ENCODE measurements at places on chromosomes 6 and 20. TPM values are rescaled to one million over a fixed set of nuclear protein-coding genes. Genes with fewer than 3 reads are reported as not detected.

- no peak for DNase-seq
These were observed 183.1 kb downstream of the MOXD1 start for GRCh38 chr6:132218059-132218696.

DNA sequence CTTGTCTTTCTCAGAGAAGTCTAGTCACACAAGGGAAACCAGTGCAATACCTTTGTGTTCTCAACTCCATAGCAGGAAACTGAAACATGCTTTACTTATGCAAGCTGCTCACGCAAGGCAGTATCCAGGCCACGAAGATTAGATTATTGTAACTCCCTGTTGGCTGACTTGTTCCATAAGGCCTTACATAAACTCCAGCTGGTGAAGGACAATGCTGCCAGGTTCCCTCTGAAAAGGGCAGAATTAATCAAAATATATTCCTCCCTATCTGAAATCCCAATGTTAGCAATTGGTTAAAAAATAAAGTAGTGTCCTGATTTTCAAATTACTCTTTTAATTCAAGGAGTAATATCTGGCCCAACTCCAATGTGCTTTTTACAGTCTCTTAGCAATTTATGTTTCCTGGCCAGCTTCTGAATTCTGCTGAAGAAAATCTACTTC lies 966.6 kb downstream of the HACE1 start:
- no peak for DNase-seq

GRCh38 chr6:97427648-97428047 lies 144.6 kb upstream of the MMS22L start:
- DNase-seq = no peak

- DNase-seq = no peak
These were observed 284.9 kb upstream of the TBX18 start for GRCh38 chr6:85049282-85049681.

- no peak for DNase-seq
These were observed 38.9 kb upstream of the NKX2-4 start for GRCh38 chr20:21436205-21436604.

- DNase-seq = no peak
These were observed 9.2 kb downstream of the CDH22 start for GRCh38 chr20:46299078-46299477.

GRCh38 chr20:5067877-5068645 lies 51.7 kb downstream of the PCNA start:
- no peak for DNase-seq

- no peak for DNase-seq
These were observed 500.4 kb downstream of the COL12A1 start for GRCh38 chr6:74705451-74705850.

GRCh38 chr6:50722829-50723554 lies 9.7 kb downstream of the TFAP2D start:
- DNase-seq = no peak

DNA sequence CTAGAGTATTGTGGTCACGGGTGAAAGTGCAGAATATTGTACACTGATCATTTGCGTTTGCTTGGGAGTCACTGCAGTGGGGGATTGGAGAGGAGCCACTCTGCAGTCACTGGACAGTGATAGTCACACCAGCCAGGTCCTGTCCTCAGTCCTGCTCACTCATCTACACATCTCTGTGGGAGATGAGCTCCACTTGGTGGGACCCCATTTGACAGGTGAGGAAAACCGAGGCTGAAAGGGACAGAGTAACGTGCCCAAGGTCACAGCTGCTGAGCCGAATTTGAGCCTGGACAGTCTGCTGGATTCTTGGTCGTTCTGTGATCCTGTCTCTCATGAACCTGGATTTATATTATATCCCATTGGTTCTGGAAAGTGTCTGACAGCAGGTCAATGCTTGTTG lies 17.7 kb upstream of the PHACTR3 start:
- no peak for DNase-seq

- DNase-seq = no peak
These were observed 25.5 kb downstream of the ABRACL start for GRCh38 chr6:139054001-139054400.

- no peak for DNase-seq
These were observed 1.6 kb upstream of the DDAH2 start for GRCh38 chr6:31730631-31731086.

- DNase-seq = no peak
These were observed 1091.1 kb upstream of the GJE1 start for GRCh38 chr6:141041596-141042087.

- no peak for DNase-seq
These were observed 53.5 kb upstream of the BMP6 start for GRCh38 chr6:7672066-7673062.

- DNase-seq = no peak
These were observed 15.0 kb downstream of the C20orf173 start for GRCh38 chr20:35514371-35514932.

DNA sequence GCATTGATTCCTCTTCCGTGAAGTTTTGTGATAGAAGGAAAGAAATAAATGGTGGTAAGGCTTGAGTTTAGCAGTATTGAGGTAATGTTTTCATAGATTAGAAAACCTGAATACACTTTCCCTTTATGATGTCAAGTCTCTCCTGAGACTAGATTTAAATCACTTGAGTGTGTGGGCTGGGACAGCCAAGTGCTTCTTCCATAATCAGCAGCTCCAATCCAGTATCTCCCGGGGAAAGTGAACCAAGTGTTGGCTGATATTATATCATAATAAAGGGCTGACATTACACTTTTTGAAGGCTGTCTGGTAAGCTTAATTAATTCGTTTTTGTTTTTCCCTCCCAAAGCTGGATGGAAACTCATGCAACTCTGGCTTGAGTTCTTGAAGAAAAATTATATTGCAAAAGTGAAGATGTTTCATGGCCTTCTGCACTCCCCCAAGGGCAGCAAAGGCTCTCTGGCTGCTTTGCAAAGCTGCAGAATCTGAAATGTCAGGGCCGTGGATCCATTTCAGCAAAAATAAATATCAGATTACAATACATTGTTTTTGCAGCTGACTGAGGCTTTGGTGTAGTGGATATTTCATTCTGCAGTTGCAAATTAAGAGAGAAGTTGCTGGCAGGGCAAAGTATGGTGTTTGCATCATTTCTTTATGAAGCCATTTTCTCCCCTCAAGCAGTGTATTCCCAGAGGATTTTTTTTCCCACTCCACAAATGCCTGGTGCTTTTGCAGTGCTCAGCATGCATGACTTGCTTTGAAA lies 101.2 kb downstream of the MKKS start:
- no peak for DNase-seq

The ARG1 gene
- total RNA-seq = not detected

The LY6G6F gene
- not detected for total RNA-seq

The CDC25B gene
- total RNA-seq = 94.8 TPM

The PREP gene
- total RNA-seq = 33.9 TPM

The AFDN gene
- 12.5 TPM for total RNA-seq

The HLA-DMB gene
- total RNA-seq = 0.76 TPM

The GPR63 gene
- 0.72 TPM for total RNA-seq

The INSM1 gene
- total RNA-seq = 0.38 TPM
